Neural progenitor cell (in vitro differentiated cells): ENCODE measurements at places on chromosomes 11 and 22. TPM values are rescaled to one million over a fixed set of nuclear protein-coding genes. Genes with fewer than 3 reads are reported as not detected.

DNA sequence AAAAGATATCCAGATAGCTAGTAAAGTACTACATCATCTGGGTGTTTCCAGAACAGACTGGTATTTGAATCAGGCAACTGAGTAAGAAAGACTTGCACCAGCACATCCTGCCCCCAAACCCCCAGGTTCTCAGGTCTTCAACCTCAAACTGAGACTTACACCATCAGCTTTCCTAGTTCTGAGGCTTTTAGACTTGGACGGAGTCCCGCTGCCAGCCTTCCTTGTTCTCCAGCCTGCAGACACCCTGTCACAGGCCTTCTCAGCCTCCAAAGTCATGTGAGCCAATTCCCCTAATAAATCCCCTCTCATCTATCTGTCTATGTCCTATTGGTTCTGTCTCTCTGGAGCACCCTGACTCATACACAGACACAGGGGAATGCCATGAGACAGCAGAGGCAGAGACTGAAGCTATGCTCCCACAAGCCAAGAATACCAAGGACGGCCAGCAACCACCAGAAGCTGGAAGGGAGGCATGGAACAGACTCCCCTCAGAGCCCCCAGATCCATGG, 10.9 kb downstream of the SMCO4 start:
- no peak for DNase-seq

DNA sequence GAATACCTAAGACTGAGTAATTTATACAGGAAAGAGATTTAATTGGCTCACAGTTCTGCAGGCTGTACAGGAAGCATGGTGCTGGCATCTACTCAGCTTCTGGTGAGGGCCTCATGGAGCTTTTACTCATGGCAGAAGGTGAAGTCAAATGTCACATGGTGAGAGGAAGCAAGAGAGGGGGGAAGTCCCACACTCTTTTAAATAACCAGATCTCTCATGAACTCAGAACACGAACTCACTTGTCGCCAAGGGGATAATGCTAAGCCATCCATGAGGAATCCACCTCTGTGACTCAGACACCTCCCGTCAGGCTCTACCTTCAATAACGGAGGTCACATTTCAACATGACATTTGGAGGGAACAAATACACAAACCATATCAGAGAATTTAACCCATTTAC, 42.2 kb downstream of the BIRC2 start:
- DNase-seq, result no peak

DNA sequence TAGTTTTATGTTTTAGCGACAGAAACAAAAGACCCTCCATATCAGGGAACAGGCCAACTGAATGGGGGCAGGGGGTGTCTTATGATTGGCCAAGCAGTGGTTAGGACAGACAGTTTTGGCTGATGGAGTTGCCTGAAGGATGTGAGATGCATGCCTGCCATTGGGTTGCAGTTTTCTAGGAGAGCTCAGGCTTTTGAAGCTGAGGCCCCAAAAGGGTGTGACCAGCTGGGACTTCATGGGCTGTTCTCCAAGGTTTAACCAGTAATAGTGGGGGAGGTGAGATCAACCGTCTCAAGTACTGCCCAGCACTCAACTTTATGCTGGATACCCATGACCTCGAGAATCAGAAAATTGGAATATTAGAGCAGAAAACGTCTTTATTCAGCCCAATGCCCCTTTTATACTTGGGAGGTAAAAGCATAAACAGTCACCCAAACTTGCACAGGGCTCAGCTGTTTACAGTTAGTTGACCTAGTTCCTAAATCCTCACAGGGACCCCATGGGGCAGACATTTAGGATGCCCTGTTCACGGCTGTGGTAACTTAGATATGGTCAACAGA, 13.5 kb downstream of the DTX4 start:
- DNase-seq, result no peak

DNA sequence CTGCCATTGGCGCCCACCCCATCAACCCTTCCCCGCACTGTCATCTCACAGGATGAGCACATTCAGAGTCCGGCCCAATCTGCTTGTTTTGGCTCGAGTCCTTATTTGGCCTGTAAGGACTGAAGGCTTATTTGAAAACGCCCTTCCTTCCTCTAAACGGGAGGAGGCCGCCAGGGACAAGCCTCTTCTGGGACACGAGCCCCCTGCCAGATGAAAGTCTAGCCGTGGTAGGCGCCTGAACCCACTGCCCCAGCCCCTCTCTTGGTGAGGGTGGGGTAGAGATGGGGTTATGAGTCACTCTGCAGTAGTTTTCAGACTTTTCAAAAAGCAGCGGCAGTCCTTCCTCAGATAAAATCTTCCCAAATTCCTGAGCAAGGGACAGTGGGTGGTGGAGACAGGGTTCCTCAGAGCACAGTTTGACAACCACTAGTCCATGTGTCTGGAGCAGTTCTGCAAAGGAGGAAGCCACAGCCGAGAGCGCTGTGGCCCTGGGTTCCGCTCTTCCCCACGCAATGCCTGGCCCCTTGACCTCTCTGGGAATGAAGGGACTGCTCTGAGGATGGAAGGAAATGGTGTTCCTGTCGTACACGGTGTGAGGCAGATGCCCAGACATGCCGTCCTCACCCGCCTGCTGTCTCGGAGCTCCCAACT, 57.0 kb downstream of the MYH9 start:
- DNase-seq, result no peak

DNA sequence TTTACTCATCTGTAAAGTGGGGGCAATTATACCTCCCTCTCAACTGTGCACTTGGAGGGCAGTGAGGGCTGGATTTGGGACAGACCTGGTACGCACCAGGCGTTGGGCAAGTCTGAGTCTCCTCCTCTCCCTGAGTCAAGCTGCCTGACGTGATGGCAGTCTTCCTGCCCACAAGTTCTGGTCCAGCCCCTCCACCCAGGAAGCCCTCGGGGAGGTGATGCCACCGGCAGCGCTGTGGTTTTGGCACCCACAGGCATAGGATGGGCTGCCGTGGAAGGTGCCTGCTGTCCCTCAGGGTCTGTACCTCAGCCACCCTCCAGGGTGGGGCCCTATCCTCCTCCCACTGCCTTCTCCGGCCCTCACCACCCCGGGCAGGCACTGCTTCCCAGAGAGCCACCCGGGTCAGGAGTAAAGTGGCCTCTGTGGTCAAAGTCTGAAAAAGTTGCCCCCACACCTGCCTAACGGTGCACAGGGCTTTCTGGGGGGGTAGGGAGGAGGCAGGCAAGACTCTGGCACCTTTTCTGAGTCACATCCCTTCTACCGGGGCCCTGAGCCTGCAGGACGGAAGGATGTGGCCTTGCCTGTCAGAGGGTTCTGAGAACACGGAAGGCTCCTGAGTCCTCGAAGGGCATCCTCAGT, 6.5 kb upstream of the APOBEC3H start:
- no peak for DNase-seq

- DNase-seq, result peak; percentile 74
Observed at GRCh38 chr11:66467034-66467659, 442 bp downstream of the PELI3 start.

DNA sequence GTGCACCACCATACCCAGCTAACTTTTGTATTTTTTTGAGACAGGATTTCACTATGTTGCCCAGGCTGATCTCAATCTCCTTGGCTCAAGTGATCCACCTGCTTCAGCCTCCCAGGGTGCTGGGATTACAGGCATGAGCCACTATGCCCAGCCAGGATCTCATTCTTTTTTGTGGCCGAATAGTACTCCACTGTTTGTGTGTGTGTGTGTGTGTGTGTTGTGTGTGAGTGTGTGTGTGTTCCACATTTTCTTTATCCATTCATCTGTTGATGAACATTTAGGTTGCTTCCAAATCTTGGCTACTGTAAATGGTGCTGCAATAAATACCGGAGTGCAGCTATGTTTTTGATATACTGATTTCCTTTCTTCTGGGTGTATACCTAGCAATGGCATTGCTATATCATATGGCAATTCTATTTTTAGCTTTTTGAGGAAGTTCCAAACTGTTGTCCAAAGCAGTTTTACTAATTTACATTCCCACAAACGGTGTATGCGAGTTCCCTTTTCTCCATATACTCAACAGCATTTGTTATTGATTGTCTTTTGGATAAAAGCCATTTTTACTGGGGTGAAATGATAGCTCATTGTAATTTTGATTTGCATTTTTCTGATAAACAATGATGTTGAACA, 105.4 kb downstream of the TTC28 start:
- no peak for DNase-seq

- no peak for DNase-seq
Observed at GRCh38 chr11:102487214-102487613, 34.6 kb upstream of the TMEM123 start.

- no peak for DNase-seq
Observed at GRCh38 chr11:2853997-2854560, 31.5 kb downstream of the CDKN1C start.

GRCh38 chr22:47606426-47606825, 844.0 kb downstream of the TBC1D22A start:
- no peak for DNase-seq

GRCh38 chr11:117985953-117986887, at the start of gene IL10RA:
Gene IL10RA, plus strand, starts transcription at chr11:117986394. Its CDS starts 74 bp downstream, at chr11:117986468.
- peak; percentile 94 for DNase-seq

- DNase-seq, result no peak
Observed at GRCh38 chr11:34770111-34770510, 146.1 kb downstream of the APIP start.

DNA sequence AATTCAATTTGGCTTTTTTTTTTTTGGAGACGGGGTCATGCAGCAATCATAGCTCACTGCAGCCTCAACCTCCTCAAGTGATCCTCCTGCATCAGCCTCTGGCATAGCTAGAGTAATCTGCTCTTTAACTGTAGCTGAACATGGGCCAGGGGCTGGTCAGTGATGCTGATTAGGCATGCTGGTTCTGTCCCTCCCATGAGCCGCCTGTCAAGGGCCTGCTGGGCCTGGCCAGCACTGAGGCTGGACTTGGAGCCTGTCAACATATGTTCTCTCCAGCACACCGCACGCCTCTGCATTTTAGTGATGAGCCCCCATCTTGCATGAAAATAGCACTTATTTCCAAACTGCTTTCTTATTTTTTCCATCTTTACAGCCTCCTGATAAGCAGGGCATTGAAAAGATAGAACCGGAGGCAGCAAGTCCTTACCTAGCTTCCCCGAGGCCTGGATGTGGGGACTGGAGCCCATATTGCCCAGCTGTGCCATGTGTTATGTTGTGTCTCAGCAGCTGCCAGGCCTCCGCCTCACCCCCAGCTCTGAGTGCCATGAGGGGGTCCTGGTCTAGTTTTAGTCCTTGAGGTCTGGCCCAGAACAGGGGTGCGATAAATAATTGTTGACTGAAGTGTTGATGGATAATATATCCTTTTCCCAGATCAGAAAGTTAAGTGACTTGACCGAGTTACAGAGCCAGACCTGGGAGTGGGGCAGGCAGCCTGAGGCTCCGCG, 80.0 kb downstream of the CTTN start:
- DNase-seq, result no peak

DNA sequence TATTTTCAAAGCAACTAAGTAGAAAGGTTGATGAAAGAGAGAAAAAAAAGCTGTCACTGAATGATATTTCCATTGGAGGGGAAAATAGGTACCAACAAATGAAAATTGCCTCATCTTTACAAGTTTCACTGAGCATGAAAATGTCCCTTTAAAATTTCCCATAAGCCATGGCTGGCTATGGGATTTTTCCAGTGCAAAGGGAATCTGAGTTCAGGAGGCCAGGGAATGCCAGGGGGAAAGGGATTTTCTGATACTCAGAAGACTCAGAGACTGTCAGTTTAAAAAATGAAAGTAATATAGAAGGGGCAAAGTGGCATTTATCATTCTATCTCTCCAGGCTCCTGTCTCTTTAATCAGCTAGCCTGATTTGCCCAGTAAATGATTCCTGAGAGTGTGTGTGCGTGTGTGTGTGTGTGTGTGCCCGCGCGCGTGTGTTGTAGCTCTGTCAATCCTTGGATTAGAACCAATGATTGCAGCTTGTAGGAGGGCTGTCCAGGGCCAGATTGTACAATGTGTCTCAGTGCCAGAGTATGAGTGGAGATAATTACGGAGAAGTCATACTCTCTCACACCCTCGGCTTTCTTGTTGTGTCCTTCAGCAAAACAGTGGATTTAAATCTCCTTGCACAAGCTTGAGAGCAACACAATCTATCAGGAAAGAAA, at the start of gene NTM:
TSS of gene NTM (plus strand) at position 526 of the 662 bp plus-strand sequence.
- DNase-seq, result peak; percentile 52

DNA sequence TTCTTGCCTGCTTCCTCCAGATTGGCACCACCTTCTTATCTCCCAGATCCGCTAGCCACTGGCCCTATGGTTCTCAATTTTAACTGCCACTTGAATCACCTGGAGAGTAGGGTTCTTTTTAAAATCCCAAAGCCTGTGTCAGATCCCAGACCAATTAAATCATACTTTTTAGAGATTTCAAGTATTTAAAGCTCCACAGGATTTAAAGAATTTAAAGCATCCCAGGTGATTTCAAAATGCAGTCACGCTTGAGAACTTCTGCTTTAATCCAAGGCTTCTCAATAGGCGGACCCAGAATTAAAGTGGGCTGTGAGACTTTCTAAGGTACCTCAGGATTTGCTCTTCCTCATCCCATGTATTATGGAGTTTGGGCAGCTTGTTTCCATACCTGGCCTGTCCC, 400.0 kb downstream of the SOX6 start:
- DNase-seq, result no peak

GRCh38 chr11:115379528-115379927, 124.7 kb downstream of the CADM1 start:
- no peak for DNase-seq

DNA sequence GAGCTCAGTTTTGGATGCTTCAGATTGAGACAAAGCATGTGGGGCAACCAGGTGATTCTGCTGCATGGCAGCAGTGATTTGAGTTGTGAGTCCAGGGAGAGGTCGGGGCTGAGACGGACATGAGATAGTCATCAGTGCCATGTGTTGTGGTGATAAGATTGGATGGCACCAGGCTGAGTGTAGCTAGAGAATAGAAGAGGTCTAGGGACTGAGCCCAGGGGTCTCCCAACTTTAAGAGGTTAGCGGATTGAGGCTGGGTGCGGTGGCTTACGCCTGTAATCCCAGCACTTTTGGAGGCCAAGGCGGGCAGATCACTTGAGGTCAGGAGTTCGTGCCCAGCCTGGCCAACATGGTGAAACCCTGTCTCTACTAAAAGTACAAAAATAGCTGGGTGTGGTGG, 6.3 kb upstream of the CTSD start:
- DNase-seq, result no peak

DNA sequence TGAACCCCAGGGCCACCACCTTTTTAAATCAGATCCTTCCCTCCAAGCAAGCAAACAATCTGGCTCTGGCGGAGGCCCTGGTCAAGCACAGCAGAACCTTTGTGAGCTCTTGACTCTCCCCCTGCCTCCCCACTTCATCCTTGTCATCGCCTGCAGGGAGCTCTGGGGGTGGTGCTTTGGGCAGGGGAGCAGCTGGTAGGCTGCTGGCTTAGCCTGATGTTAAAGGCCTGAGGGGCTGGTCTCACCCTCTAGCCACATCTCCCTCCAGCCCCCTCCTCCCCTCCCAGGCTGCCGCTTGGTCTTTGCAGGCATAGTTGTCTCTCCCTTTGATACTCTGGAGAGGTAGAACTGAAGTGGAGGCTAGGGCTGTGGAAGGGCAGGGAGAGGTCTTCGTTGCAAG, 50.9 kb downstream of the THAP12 start:
- DNase-seq, result peak; percentile 57

XKR3 gene
- not detected in 2 replicates for total RNA-seq

LDHAL6A gene
- total RNA-seq, result not detected in 2 replicates

MUC5AC gene
- total RNA-seq, result not detected in 2 replicates

CYTH4 gene
- not detected in 2 replicates for total RNA-seq

ZNRF3 gene
- total RNA-seq, result 4.1 and 12.0 TPM in 2 replicates

F2 gene
- total RNA-seq, result 0.06 TPM in 1 of 2 replicates, not detected in the other

CALCB gene
- 0.62 and 3.1 TPM in 2 replicates for total RNA-seq

GDPD5 gene
- 11.3 and 32.7 TPM in 2 replicates for total RNA-seq

MAML2 gene
- total RNA-seq, result 3.0 and 3.8 TPM in 2 replicates

TSPAN18 gene
- 16.5 and 33.0 TPM in 2 replicates for total RNA-seq

OR51B4 gene
- 0.22 TPM in 1 of 2 replicates, not detected in the other for total RNA-seq

SLC25A18 gene
- total RNA-seq, result 0.37 and 0.88 TPM in 2 replicates

UBQLNL gene
- total RNA-seq, result 0.19 and 0.90 TPM in 2 replicates
